ENCODE measurements at places on chromosomes 6 and 20.

GRCh38 chr6:31270788-31271640 is 878 bp downstream of the HLA-C start:
- DNase-seq: no peak

DNA sequence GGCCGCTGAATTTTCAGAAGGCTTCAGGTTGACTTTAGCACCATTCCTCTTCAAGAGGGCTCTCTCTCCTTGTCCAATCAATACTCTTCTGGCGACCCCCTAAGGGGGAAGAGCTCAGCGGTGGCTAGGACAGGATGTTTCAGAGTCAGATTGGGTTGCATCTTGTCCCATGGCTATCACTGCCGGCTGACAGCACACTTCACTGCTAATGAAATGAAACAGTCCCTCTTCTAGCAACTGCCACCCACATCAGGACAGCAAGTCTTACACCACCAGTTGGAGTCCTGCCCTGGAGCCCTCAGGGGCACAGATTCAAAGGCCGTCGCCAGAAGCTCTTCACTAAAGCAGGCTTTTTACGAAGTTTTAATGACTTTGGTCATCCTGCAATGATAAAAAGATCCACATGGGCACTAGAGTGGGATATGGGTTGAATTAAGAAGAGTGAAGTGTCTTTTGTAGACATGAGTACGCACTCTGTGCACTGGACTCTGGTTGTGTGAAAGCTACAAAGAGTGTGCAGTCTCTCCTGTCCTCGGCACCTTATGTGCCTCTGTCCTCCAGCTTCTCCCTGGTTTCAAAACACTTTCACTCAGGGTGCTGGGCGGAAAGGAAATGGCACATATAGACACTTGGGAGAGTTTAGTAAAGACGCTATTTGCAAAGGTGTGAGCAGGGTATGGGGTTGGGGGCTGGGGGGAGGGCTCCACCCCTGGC is 66.1 kb upstream of the SLC22A16 start:
- peak; percentile 14 for DNase-seq

DNA sequence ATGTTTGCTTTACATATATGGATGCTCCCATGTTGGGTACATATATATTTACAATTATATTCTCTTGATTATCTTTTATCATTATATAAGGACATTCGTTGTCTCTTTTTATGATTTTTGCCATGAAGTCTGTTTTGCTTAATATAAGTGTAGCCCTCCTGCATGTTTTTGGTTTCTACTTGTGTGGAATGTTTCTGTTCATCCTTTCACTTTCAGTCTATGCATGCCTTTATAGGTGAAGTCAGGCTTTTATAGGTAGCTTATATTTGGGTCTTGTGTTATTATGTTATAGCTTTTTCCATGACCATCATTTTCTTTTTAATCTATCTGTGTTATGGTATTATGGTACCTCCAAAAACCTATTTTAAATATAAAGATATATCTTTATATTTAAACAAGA is 612.5 kb upstream of the HS3ST5 start:
- DNase-seq: no peak

DNA sequence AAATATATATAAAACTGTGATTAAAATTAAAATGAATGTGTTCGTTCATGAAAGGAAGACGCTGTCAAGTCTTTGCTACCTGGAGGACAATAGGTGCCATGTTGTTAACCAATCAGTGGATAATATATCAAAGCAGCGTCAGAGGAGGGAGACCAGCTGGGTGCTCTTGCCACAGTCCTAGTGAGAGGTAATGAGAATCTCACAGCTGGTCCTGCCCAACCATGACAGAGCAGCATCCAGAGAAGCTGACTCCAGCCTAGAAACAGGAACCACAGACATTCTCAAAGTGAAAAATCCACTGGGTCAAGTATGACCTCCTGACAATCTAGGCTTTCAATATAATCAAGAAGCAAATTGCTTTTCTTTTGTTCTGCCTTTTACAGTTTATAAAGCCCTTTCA is 94.5 kb upstream of the LRFN2 start:
- DNase-seq: no peak

DNA sequence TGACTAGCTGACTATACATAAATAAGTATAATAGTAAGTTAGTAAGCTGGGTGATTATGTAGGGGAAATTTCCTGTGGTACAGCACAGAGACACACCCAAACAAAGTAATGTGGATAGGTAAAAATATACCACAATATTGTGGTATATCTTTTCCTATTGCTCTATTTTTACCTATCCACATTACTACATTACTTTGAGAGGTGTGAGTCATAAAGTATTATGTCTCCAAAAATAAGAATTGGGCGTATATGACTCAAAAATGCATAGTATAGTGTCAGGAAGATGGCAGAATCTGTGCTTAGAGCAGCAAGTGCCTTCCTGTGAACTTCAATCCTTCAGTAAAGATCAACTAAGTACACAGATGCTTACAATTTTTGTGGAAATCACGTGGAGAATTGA is 2.7 kb upstream of the SIRPG start:
- no peak for DNase-seq

GRCh38 chr6:127190552-127190951 is 72.1 kb downstream of the RSPO3 start:
- DNase-seq: peak; percentile 40

DNA sequence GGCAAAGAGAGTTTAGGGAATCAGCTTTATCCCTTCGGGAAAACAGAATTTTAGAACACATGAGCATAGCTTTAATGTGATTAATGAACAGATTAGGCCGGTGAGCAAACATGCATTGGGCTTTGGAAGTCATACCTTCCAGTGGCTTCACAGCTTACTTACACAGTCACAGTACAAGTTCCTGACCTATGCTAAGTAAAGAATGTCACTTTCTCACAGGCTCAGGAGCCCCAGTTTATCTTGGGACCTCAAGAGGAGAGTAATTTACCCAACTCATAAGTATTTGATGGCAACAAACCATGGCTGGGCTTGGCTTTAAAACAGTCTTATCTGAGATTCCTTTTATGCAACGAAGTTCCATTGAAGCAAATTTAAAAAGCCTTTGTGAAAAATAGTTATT is 195.9 kb downstream of the AKAP7 start:
- no peak for DNase-seq

DNA sequence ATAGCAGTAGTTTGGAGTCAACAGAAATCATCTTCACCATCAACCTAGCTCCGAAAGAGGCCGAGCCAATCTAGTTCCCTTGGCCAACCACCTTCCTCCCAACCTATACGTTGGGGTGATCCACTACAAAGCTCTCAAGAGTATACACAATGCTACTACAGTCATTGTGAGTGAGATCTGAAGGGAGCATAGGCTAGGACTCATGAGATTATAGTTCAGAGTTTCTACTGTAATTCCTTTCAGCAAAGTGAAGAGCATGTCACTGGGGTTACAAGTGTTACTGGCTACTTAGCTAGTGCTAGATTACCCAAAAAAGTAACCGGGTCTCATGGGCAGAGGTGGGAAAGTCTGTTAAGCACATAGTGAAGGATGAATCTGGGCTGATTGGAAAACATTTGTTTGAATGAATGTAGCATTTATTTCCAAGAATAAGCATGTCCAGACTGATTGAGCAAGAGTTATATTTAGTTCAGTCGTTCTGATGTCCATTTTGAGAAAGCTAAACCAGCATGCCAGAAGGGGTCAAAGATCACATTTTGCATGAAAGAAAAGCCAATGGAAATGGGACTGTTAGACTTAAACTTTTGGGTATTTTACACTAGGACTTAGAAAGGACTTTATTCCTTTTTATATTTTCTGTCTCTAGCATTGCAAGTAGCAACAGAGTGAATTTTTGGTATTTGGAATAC is 10.5 kb upstream of the ESR1 start:
- no peak for DNase-seq

DNA sequence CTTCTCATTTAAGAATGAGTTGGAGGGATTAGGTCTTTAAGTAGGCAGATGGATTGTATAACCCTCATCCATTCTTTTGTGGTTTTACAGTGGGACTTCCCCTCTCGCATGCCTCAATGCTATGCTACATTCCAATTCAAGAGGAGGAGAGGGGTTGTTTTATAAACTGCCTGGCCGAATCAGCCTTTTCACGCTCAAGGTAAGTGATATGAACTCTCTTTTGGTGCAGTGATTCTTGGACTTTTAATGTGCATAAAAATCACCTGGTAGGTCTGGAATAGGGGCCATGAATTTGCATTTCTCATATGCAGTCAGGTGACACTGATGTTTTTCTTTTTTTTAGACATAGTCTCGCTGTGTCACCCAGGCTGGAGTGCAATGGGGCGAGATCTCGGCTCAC is 10.8 kb downstream of the ASXL1 start:
- DNase-seq: no peak

DNA sequence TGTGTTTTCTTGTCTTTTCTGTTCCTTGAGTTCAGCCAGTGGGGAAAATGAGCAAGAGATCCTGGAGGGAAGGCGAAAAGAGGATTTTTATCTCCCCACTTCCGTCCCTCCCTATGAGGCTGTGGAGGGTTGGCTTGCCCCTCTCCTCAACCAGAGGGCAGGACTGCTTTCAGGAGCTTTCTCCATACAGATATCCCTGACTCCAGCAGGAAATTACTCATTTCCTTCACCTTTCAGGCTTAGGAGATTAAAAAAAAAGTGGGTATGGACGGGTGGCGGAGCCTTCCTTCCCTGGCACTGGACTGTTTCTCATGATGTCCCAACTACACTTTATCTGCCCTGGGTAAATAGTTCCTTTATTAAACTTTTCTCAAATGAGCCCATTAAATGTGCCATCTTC is 241.2 kb downstream of the FRK start:
- no peak for DNase-seq

- DNase-seq: no peak
Measured at GRCh38 chr6:157239671-157240058, 83.7 kb downstream of the TMEM242 start.

DNA sequence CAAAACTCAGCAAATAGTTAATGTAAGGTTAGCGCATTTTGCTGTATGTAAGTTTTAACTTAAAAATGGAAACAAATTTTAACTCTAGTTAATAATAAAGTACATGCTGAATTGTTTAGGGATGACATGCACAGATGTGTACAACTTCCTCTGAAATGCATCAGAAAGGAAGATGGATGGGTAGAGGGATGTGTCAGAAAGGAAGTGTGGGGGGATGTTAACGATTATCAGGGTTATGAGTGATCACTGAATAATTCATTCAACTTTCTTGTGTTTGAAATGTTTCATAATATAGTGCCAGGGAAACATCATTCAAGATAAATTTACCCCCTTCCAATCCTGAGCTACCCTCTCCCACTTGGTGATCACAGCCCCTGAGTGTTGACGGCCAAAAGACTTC is 87.6 kb downstream of the FOXA2 start:
- DNase-seq: no peak

DNA sequence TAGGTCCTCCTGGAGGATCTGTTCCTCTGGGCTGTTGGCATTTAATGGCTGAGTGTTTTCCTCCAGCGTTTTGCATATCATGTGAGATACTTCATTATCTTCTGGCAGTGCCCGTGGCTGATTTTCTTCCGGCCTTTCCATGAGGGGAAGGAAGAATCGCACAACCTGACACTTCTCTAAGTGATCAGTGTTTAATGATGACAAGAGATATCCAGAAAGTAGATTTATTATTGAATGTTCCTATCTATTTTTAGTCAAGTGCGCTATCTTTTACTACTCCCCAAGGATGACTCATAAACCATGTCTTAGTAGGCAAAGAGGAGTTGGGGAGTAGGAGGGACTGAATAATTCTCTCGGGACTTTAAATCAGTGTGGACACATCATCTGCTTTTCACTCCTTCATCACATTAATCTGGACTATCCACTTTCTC is 149.7 kb downstream of the PLCB4 start:
- peak; percentile 33 for DNase-seq

DNA sequence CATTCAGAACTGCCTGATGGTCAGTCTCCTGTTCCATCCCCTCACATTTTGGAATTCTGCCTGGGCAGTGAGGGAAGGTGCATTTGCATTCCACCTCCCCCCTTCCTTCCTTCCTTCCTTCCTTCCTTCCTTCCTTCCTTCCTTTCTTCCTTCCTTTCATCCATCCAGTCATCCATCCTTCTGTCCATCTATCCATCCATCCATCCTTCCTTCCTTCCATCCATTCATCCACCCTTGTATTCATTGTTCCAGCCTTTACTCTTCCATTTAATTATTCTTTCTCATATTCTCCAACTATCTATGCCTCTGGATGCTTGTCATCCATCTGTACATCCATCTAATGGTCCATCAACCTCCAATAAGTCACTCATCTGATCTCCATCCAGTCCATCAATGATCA is 14.0 kb downstream of the PCK1 start:
- no peak for DNase-seq

GRCh38 chr6:159169557-159170332 is 545 bp downstream of the FNDC1 start:
- no peak for DNase-seq

DNA sequence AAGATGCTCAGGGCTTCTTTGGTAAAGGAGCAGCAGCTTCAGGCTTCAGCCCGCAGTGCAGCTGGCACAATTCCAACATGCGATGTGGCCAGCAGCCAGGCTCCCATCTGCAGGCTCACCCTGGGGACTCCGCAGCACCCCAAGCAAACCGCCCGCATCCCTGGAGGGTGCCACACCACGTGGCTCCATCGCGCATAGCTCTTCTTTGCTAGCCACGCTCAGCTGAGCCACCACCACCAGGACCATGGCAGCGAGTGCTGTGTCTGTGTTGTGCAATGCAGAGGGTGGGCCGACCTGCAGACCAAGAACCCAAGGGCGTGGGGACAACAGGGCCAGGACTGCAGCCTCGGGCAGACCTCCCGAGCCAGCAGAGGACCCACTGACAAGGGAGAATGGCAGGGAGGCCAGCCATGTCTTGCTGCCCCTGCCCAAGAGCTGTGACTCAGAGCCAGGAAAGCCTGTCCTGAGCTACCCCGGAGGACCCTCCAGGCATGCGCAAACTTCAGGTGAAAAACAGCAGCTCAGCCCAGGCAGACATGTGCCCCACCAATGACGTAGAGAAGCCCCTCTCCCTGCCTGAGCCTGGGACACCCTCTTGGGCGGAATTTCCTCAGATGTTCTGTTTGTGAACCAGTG is 87.8 kb downstream of the GINS1 start:
- DNase-seq: no peak

GRCh38 chr6:15885624-15886023 is 222.8 kb upstream of the DTNBP1 start:
- no peak for DNase-seq

Data from HFFc6 (cell line).